ENCODE measurements at places on chromosomes 1 and 21. TPM values are rescaled to one million over a fixed set of nuclear protein-coding genes. Genes with fewer than 3 reads are reported as not detected.

GJB4 gene
- total RNA-seq, result not detected

PGLYRP4 gene
- not detected for total RNA-seq

RNF187 gene
- total RNA-seq, result 112 TPM

CD1D gene
- total RNA-seq, result not detected

All from activated naive CD4-positive, alpha-beta T cell treated with anti-CD3 and anti-CD28 coated beads for 36 hours (primary cell).